ENCODE measurements at places on chromosomes 5 and 9.

DNA sequence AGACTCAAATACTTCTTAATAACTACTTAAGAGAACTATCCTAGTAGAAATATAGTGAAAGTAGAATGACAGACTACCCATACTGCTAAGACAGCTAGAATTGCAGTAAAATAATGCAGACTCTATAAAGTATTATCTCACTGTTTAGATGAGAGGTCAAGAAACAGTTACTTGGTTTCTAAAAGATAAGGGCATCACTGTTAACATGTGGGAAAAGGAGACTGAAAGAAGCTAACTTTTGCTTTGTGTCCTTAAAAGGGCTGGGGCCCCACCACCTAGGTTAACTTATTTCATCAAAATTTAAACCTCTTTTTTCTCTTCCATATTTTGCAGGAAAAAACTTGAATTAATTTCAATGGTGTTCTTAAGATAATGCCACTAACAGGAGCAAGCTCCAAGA is 204.3 kb downstream of the CNTLN start:
- DNase-seq, result no peak

GRCh38 chr5:81066102-81066501 is 105.9 kb downstream of the RASGRF2 start:
- DNase-seq, result no peak

- DNase-seq, result no peak
Measured at GRCh38 chr5:77560677-77561263, 68.7 kb upstream of the WDR41 start.

- peak; percentile 66 for DNase-seq
Measured at GRCh38 chr9:128689293-128689774, 312 bp downstream of the SET start.

GRCh38 chr5:65882278-65882677 is 44.1 kb upstream of the ERBIN start:
- no peak for DNase-seq

- no peak for DNase-seq
Measured at GRCh38 chr9:81669041-81669651, 20.2 kb downstream of the TLE1 start.

- DNase-seq, result no peak
Measured at GRCh38 chr5:160133071-160133917, 14.0 kb upstream of the PWWP2A start.

GRCh38 chr5:132365213-132365612 is 4.3 kb upstream of the SLC22A5 start:
- DNase-seq, result no peak

DNA sequence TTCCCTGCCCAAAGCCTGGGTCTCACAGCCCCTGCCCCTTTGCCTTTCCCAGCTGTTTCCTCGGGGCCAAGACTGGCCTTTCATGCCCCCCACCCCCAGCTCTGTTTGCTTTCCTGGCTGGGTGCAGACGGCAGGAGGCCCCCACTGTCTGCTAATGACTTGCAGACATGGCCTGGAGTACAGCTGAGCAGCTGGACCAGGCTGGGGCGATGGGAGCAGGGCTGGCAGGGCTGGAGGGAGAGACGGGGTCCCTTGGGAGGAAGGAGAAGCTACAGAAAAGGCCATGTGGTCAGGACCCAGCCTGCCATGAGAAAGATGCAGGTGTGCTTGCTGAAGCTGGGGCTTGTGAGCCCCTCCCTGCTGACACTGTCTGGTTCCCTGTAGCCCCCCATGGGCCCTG is 28.3 kb upstream of the GFPT2 start:
- DNase-seq, result no peak

DNA sequence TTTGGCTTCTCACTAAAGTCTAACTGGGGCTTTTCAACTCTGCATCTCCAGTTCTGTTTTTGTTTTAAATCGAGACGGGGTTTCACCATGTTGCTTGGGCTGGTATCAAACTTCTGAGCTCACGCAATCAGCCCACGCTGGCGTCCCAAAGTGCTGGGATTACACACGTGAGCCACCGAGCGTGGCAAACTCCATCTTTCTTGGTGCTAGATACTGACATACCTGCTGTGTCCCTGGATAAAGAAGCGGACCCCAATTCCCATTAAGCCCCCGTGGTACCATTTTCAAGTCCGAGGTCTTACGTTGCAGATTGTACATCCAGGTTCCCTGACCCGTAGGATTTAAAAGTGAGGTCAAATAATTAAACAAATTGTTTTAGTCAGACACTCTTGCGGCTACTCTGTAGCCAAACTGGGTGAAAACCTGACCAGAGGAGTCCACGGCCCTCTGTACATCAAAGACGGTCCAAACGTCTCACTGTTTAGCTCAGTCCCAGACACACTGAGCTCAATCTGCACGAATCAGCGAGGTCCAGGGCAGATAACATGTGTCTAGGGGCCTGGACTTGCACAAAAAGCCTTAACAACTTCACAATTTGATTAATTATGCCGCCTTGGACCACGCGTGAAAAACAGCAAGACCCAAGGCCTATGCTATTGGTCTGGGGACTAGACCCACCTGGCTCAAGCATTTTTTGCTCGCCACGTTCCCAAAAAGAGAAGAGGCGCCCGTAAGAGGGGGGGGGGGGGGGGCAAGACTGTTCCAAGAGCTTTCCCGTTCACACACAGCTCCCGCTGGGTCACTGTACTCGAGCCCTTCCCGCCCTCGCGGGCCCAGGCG is 727 bp upstream of the DNAJA1 start:
- DNase-seq, result no peak

GRCh38 chr5:101160002-101160401 is 256.9 kb upstream of the ST8SIA4 start:
- DNase-seq, result no peak

All from activated gamma-delta T cell (primary cell).